Germinal center (tissue), 1 donor: ENCODE measurements at places on chromosomes 12 and 14.

DNA sequence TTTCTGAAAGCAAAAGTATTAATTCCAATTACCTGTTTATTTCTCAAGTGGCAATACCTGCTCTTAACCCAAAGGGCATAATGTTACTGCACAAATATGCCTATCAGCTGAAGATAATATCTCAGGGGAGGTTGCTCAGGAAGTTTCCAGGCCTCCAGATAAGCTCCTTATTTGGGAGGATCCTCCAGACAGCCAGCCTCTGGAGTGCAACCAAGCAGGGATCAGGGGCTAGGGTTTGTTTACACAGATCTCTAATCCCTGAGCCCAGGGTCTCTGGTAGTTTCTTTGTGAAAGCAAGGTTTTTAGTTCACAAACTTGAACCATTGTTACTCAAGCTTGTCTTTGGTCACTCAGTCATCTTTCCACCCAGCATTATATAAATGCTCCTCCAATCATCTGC lies 124.4 kb downstream of the SLC38A4 start:
- DNase-seq = no peak

- DNase-seq = no peak
Observed at GRCh38 chr14:67798731-67799130, 17.7 kb downstream of the ZFYVE26 start.

GRCh38 chr12:22600181-22600580 lies 24.8 kb upstream of the ETNK1 start:
- DNase-seq = no peak

DNA sequence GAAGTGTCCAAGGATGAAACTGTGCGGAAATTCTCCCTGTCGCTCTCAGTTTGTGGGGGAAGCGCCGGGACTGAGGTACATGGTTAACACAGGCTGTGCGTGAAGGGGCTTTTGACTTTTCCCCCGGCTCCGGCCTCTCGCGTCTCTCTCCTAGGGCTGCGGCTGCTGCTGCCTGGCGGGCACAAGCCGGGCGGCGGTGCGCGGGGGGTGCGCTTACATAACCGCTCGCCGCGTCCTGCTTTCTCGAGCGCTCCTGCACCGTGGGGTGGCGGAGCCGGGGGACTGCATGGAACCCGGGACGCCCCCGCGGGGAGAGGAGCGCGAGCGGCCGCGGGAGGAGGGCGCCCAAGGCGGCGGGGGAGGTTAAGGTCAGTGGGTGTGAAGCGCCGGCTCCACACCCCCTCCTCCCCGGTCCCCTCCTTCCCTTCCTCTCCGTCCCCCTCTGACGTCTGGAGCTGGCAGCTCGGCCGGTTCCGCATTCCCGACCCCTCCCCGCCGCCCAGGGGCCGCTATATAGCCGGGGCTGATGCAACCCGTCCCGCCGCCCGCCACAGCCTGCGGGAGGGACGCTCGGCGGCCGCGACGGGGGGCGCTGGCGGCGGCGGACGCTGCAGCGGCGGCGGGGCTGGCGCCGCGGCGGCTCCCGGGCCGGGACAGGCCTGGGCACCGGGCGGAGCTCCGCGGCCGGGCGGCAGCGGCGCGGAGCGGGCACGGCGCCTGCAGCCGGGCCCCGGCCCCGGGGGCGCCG lies at the start of gene JDP2:
Gene JDP2, plus strand, starts transcription at position 541 of the 748 bp plus-strand sequence. CDS start 9,899 bp downstream, outside the sequence.
- peak; percentile 60 for DNase-seq

GRCh38 chr14:31159682-31160296 lies 47.8 kb downstream of the HECTD1 start:
- DNase-seq = no peak

- no peak for DNase-seq
Observed at GRCh38 chr12:29249930-29250329, 100.9 kb downstream of the FAR2 start.

GRCh38 chr14:40574780-40575179 lies 1031.9 kb upstream of the LRFN5 start:
- DNase-seq = no peak

GRCh38 chr14:50836515-50836914 lies 5.6 kb upstream of the NIN start:
- no peak for DNase-seq

DNA sequence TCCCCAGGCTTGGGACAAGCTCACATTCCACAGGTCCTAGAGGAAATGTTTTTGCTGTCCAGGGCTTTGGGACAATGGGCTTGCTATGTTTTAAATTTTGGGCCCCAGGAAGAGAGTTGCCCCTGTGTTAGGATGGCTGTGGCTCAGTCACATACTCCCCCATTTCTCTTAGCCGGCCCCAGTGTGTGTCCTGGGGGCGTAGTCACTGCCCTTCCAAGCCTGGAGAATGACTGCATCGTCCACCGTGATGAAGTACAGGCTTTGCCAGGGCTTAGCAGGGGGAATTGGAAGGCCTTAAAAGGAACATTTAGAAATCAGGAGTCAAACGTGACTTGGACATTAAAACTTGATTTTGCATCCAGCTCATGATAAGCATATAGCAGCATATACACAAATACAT lies 293.6 kb downstream of the CACNA1C start:
- DNase-seq = no peak

- no peak for DNase-seq
Observed at GRCh38 chr12:22046968-22047390, 961 bp downstream of the CMAS start.

GRCh38 chr14:55071870-55072640 lies 20.6 kb downstream of the MAPK1IP1L start:
- DNase-seq = peak; percentile 62

- DNase-seq = no peak
Observed at GRCh38 chr12:88255224-88255623, 113.1 kb downstream of the TMTC3 start.

DNA sequence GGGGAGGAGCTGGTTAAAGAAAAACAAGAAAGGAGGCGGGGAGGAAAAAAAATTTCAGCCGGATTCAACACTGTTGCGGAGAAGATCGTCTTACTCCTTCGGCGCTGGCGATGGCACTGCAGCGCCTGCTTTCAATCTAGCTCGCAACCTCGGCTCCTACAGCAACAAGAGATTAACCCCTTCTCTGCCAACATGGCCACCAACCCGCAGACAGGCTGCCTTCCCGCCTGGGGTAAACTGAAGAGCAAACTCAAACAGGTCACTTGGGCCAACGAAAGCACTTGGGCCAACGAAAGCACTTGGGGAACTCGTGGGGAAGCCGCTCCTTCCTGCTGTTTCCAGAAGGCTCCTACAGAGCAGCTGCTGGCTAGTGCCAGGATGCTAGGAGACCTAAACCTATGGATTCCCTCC lies 73.7 kb downstream of the CIT start:
- DNase-seq = no peak

DNA sequence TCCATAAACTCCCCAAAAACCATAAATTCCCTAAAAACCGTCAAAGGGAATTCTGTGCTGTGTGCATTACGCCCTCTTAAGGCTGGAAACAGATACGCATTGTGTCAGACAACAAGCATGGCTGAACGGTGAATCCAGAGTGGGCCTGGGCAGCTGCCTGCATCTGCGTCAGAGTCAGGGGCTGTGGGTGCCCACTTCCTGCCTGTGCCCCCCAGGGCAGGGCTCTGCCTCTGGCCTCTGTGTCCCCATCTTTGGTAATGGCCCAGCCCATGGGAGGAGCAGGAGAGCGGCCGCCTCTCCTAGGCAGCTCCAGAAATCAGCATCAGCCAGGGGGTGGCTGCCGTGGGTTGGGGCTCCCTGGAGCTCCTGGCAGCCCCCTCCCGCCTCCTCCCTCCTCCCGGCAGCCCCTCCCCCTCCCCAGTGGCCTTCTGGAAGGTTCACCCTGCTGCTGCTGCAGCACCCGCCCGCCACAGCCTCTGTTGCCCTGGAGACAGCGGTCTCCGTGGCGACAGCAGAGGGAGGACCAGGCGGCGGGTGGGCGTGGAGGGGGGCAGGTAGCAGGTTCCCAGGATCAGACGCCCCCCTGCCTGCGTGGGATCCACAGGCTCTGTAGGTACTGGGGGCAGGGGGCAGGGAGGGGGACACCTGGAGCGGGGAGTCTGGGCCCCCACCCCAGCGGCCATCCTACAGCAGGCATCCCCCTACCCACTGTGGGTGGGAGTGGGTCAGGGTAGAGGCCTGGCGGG lies 5.9 kb downstream of the MMP17 start:
- no peak for DNase-seq

DNA sequence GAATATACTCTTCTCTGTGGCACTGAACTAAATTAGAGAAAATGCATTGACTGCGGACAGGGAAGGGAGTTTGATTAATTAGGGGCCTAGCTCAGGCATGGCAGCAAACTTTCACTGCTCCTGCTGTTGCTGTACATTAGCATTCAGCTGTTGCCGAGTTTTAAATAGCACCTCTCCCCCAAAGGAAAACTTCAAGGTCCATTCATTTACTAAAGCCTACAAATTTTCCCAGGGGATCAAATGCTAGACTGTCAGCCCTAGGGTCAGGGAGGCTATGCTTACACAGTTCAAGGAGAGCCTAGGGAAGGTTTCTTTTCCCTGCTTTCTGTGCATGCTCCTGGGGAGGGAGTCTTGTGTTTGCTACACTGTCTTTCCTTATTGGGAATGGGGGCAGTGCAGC lies 60.0 kb upstream of the GZMB start:
- DNase-seq = no peak

- DNase-seq = no peak
Observed at GRCh38 chr12:126734710-126735109, 1532.3 kb upstream of the TMEM132C start.

- no peak for DNase-seq
Observed at GRCh38 chr12:93208011-93208410, 169.7 kb upstream of the NUDT4 start.

- no peak for DNase-seq
Observed at GRCh38 chr14:97219431-97220017, 422.3 kb downstream of the VRK1 start.

DNA sequence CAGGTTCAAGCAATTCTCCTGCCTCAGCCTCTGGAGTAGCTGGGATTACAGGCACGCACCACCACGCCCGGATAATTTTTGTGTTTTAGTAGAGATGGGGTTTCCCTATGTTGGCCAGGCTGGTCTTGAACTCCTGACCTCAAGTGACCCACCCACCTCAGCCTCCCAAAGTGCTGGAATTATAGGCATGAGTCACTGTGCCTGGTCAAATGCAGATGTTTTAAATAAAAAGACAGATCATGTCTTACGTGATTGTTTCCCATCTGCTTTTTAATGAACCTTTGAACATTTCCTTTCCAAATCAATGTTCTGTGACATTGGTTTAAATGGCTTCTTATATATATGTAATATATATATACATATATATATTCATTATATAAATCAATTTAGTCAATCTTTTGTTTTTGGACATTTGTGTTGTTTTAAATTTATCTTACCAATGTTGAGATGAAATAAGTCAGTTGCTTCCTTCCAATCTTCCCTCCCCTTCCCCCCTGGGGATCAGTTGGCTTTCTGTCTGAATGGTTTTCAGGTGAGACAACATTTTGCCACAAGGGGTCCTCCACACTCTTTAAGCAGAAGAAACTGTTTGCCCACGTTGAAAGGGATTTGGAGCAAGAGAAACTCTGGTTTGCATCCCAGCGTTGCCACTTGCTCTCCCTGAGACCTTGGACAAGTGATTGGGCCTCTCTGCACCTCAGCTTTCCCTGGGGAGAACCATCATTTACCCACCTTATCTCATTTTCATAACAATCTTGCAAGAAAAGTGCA lies 47.6 kb upstream of the RBM19 start:
- no peak for DNase-seq

DNA sequence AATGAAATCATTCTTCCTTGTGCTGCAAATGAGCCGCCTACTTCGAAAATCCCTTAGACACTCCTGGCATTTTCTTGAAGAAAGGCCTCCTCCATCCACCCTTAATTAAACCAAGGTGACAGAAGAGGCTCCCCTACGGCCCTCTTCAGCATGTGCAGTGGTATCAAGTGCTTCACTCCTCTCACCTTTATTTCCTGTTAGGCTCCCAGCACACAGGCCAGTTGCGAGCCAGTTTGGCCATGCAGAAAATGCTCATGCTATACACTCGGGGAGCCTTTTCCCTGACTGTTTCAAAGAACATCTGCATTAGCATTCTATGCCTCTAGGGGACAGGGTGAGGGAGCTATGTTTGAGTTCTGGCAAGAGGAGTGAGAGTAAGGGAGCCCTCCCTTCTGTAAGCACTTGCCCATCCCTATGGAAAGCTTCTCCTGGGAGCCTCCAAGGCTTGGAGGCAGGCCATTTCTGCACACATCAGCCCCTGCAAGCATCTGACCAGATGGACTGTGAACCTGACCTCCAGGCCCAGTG lies 291.5 kb downstream of the RPS29 start:
- no peak for DNase-seq

DNA sequence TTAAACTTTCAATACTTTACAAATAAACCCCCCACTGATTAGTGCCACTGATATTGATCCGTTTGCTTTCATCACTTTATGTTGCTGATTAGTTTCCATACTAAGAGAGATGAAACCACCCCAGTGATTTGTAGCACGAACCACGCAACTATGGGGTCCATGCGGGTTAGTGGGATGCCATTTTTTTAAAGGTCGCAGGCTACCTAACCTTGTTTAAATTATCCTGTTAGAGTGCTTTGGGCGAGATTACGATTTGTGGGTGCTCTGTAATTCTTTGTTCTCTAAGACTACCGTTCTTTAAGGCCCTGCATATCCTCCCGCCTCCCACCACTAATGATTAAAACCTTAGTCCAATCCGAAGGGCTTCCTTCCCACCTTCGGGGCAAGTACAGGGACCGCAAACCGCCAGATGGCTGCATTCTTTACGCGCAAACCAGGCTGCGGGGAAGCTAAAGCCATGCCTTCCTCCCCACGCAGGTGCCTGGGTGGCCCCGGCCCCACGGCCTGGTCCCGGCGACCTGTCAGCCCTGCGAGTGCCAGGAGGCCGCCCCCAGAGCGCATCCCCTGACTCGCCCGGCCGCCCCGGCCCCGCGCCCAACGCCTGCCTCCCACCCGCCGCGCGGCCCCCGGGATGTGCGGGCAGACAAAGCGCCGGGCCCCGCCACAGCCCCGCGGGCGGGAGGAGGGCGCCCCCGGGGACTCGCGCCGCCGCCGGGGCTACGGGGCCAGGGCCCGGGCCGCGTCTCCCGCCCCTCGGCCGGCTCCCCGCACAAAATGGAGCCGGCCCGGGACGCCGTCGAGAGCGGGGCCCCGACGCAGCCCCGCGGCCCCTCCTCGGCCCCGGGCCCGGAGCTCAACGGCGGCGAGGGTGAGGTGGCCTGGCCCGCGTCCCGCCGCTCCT lies 759 bp downstream of the NFYB start:
- DNase-seq = peak; percentile 55

- DNase-seq = no peak
Observed at GRCh38 chr12:108350511-108350910, 11.4 kb upstream of the CMKLR1 start.

- no peak for DNase-seq
Observed at GRCh38 chr12:11839091-11839641, 189.7 kb downstream of the ETV6 start.

- DNase-seq = no peak
Observed at GRCh38 chr12:3838076-3838475, 35.1 kb downstream of the PARP11 start.

GRCh38 chr14:32377046-32377646 lies 48.0 kb downstream of the AKAP6 start:
- no peak for DNase-seq

- DNase-seq = no peak
Observed at GRCh38 chr12:85016413-85016812, 19.7 kb downstream of the TSPAN19 start.

DNA sequence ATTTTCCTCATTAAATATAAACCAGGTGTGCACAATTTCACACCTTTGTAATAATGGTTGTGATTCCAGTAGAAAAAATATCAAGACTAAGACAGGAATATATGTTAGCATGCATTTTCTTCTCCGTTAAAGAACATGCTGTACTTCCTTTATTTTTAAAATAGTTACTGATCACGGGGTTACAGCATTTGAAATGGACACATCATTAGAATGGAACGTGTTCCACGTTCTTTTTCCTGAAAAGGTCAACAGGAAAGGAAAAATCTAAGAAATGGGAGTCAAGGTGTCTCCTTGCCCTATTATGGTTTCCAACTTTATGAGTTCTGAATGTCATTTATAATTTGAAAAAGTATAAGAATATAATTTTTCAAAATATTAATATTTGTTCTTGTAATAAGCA lies 1325.7 kb downstream of the SLC16A7 start:
- no peak for DNase-seq
